COR-L47 (cell line): ENCODE measurements at places on chromosomes 3 and 15.
A peak's percentile ranks its signal among the peaks of the same experiment; 100 is the strongest.

GRCh38 chr3:79159736-79160135 lies 608.1 kb downstream of the ROBO1 start:
- no peak for DNase-seq

GRCh38 chr15:50876989-50877360 lies 31.5 kb upstream of the AP4E1 start:
- DNase-seq = peak; percentile 77

GRCh38 chr15:99502182-99502581 lies 63.6 kb upstream of the MEF2A start:
- no peak for DNase-seq

GRCh38 chr3:15477951-15478639 lies 43.4 kb downstream of the COLQ start:
- no peak for DNase-seq

GRCh38 chr3:71050166-71050537 lies 533.4 kb downstream of the FOXP1 start:
- DNase-seq = no peak

GRCh38 chr3:157127831-157128767 lies 31.8 kb downstream of the CCNL1 start:
- DNase-seq = no peak

- DNase-seq = no peak
Measured at GRCh38 chr15:96130734-96131133, 199.8 kb upstream of the NR2F2 start.

DNA sequence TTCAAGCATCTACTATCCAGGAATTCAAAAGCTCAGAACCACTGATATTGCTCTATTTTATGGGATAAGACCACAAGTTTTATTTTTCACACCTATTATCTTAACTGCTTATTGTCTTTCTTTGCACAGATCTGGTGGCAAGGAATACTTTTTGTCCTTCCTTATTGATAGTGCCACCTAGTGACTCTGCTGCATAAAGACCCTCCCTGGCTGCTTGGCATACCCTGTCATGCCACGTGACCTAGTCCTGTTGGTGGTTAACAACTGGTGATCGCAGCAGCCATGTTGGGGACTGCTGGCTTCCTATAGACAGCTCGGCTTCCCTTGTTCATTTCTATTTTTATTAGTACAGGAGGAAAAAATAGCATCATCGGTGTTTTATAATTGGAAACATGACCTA lies 236.3 kb downstream of the MEX3B start:
- DNase-seq = peak; percentile 80

- peak; percentile 80 for DNase-seq
Measured at GRCh38 chr3:143119009-143119914, at the start of gene CHST2. TSS of gene CHST2 (plus strand) at chr3:143119771. CDS start at chr3:143120817, 1,046 bp downstream.

DNA sequence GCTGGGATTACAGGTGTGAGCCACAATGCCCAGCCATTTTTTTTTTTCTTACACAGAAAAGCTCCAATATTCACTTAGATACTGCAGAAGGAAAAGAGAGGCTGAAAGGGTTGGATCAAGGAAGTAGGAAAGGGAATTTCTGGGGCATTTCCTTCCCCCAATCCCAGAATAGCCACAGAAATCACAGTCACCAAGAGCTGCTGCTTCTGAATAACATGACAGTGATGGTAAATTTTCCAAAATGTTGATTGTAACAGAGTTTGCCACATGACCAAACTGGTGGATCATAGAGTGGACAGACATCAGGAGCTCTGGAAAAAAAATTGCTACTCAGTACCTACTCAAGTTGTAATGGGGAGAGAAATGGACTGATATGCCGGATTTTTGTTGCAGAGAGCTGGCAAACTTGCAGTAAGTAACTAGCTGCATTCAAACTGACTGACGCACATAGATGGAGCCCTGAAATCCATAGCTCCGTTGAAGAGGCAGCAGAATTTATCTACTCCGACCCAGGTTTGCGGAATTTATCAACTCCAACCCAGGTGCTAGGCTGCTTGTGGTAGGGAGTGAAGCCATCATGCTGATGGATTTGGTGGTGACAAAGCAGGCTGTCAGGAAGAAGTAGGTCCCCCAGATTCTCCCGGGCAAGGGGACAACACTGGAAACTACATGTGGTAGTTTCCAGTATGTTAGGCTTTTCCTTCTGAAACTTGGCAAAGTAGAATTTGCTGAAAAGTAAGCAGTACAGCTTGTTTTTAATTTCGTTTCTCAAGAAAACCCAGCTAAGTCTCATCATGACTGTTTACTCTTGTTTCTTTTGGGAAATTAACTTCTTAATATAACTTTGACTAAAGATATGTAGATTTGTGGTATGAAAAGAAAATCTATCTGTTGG lies 10.5 kb upstream of the ADPGK start:
- no peak for DNase-seq

DNA sequence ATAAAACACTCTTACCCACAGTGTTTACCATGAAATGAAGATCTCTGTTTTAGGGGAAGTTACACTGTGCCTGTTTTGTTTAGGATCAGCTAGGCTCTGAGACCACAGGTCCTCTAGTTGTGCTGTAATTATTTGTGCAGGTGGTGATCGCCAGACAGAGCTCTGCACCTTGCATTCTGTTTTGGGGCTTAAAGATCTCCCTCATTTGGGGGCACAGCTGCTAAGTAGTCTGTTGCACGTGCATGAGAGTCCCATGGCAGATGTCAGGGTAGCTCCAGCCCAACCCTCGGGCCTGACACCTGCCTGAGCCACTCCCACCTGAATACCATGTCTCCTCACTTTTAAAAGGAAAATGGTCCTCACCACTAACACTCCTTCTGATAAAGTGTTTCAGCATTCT lies 12.4 kb downstream of the C3orf20 start:
- no peak for DNase-seq

- DNase-seq = no peak
Measured at GRCh38 chr3:30699927-30700326, 93.5 kb downstream of the TGFBR2 start.
